Stimulated activated CD8-positive, alpha-beta memory T cell treated with anti-CD3 and anti-CD28 coated beads, Interleukin-7, amount 100 ng/mL, for 4 hours (primary cell): ENCODE measurements at places on chromosomes 1 and 21.

- DNase-seq = no peak
These were observed 7.8 kb downstream of the ERG start for GRCh38 chr21:38490411-38491020.

GRCh38 chr1:95304803-95305202 is 70.8 kb downstream of the RWDD3 start:
- no peak for DNase-seq

DNA sequence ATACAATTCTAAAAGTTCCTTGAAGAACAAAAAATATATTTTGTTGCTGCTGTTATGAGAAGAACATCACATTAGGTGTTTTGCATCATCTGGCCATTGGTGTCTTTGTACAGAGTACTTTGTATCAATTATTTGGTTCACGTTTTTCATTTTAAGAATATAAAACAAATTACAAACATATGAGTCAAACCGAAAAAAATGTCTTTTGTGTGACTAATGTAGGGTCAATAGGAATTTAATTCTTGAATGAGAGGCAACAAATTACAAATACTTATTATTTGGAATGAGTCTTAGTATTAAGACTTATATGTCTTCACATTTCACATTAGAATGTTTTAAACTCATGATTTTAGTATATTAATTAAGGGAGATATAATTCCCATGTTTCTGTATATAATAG is 54.8 kb downstream of the NR5A2 start:
- no peak for DNase-seq

- no peak for DNase-seq
These were observed 38.6 kb downstream of the GPR3 start for GRCh38 chr1:27430903-27431600.

DNA sequence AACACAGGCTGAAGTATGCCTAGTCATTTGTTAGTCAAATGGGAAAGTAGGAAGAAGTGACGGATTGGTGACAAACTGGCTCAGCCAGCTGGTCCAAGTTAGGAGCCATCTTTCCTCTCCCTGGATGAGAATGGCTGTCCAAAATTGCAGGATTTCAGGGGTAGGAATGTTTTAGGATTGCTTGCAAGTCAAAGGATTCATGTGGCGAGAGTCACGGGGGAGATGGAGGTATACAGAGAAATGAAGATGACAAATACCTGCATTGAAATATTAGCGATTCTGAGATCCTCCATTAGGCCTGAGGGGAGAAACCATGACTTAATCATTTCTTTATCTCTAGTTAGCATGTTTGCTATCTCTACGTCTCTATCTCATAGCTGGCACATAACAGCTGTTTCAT is 41.8 kb upstream of the PIGC start:
- no peak for DNase-seq

DNA sequence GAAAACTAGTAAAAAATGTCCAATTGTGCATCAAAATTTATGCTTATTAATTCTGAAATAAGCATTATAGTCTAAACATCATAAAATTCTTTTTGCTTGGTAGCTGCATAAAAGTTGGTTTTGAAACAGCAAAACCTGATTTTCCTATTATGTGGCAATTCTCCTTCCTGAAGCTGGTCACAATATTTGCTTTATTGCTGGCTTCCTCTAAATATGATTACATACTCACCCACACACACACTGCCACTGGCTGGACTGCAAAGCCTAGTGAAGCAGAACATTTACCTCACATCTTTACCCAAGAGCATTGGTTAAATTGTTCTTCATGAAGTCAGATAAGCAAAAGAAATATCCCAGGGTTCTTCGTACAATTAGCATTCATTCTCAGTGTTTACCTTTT is 103.0 kb downstream of the NR5A2 start:
- DNase-seq = no peak
